ENCODE measurements at places on chromosomes 11 and 22. TPM values are rescaled to one million over a fixed set of nuclear protein-coding genes. Genes with fewer than 3 reads are reported as not detected.

ALKBH8 gene
- 8.6 TPM for total RNA-seq

OOSP3 gene
- not detected for total RNA-seq

PRR14L gene
- total RNA-seq: 62.2 TPM

JAML gene
- total RNA-seq: 142 TPM

OR51Q1 gene
- total RNA-seq: not detected

DNA sequence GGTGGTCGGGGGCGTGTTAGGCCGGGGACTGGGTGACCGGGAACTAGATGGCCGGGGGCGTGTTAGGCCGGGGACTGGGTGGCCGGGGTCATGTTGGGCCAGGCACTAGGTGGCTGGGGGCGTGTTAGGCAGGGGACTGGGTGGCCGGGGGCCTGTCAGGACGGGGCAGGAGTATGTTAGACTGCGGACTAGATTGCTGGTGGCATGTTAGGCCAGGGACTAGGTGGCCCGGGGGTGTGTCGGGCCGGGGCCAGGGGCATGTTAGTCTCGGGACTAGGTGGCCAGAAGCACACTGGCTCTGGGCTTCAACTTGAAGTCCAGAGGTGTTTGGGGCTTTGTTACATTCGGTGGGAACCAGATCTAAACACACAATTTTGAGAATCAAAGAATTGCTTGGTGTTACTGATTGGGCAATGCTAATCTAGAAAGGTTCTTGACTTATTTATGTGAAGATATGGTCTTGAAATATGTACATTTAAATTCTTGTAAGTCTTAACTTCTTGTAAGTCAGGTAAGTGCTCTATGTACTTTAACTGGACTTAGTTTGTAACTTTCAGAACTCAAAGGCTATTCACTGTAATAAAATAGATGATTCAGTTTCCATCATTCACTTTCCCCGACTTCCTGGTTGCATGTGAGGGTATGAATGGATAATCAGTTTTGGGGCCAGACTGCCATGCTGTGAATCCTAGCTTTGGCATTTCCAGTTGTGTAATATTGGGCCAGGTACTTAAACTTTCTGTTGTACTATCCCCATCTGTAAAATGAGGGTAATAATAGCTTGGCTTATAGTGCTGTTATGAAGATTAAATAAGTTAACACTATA is 1.1 kb downstream of the EXT2 start:
- no peak for DNase-seq

DNA sequence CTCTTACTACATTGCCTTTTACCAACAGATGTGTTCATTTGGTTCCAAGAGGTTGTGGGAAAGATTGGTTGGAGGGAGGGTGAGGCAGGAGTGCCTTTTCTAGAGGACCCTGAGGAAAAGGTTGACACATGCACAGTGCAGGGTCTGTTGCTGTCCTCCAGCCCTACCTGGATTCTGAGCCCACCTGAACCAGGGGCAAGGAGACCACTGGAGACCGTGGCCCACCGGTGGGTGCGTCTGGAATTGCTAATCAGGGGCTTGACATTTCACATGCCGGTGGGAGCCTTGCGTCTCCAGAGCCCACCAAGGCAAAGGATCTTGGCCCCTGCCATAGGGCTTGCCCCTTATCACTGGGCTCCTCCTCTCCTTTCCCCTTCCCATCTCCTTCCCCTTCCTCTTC is 80.4 kb upstream of the ZBED5 start:
- no peak for DNase-seq

GRCh38 chr11:104898685-104899013 is 389 bp upstream of the CASP12 start:
- DNase-seq: no peak

- DNase-seq: no peak
These were observed 2.2 kb downstream of the TM7SF2 start for GRCh38 chr11:65113839-65114238.

DNA sequence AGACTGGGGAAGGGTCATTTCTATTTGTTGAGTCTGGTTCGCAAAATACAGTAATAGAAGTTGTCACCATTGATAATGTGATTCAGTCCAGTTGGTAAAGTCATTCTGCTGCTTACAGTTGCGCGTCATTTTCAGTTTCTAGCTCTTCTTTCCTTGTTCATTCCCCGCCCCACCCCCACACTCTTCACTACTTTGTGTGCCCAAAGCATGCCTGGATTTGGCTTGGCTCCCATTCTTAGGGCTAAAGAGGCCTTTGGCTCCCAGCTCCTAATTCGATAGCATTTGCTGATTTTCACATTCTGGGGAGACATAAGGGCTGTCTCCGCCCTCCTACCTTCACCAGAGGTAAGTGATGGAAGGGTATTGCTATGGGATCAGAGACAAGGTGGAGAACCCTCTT is 43.0 kb downstream of the CECR2 start:
- no peak for DNase-seq

- DNase-seq: no peak
These were observed 128.2 kb downstream of the SGSM3 start for GRCh38 chr22:40498420-40499208.

DNA sequence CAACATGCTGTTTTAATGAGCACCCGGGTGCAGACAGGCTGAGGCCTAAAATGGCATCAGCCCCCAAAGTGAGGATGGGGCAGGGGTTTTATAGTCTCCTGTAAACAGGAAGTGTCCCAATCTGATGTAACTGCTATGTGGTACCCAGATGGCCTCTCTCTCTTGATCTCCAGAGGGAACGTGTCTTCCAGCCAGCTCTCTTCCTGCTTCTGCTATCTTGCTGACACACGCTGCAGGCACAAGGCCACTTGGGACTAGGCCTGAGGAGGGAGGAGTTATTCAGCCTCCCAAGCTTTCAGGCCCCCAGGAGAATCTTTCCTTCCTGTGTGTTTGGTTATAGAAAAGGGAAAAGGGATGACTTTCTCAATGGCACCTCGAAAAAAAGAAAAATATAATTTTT is 11.4 kb upstream of the VSTM5 start:
- no peak for DNase-seq

DNA sequence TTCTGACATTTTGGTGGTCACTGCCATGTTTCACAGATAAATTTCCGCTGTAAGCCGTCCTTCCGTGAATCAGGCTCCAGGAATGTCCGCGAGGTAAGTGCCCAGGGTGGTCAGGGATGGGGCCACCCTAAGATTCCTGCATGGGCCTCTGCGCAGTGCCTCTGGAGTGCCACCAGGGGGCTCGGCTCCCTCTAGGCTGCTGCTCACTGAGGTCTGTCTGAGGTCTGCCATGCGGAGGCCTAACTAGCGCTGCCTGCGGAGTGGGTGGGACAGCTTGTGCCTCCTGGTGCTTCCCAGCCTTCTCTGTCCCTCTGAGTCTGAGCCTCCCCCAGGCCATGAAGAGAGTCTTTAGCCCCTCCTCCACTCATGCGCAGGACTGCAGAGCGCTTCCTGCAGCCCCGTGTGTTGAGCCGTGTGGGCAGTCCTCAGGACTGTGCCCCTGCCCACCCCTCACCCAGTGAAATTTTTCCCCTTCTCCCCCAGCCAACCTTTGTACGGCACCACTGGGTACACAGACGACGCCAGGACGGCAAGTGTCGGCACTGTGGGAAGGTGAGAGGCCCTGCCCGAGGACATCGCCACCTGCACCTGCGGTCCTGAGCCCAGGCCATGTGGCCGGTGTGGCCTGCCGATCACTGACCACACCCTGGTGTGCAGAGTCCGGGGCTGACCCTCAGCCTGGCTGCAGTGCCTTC is 11.9 kb upstream of the MDK start:
- DNase-seq: peak; percentile 71
